Fibroblast of lung (primary cell): ENCODE measurements at places on chromosomes 1 and 21. TPM values are rescaled to one million over a fixed set of nuclear protein-coding genes. Genes with fewer than 3 reads are reported as not detected.

Gene GLMN
- polyA plus RNA-seq, result 8.1 and 9.1 TPM in 2 replicates

GRCh38 chr1:209900734-209901133 lies 37.3 kb upstream of the SYT14 start:
- peak; percentile 95 for DNase-seq

DNA sequence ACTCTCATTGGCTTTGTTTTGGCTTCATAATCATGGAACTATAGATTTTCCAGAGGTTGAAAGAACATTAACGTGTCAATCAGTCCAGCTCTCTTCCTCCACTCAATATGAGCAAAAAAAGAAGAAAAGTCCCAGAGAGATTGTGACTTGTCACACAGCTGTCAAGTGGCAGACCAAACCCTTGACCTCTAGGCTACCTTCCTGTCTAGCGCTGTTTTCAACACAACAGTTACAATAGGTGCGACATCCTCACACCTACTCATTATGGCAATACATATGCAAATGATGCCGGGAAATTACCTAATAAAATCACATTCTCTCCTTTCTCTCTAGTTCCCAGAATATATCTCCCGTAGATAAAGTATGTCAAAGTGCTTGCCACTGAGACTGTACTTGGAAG lies 1.1 kb downstream of the WARS2 start:
- no peak for DNase-seq

Gene CIART
- polyA plus RNA-seq, result 15.3 and 15.4 TPM in 2 replicates

DNA sequence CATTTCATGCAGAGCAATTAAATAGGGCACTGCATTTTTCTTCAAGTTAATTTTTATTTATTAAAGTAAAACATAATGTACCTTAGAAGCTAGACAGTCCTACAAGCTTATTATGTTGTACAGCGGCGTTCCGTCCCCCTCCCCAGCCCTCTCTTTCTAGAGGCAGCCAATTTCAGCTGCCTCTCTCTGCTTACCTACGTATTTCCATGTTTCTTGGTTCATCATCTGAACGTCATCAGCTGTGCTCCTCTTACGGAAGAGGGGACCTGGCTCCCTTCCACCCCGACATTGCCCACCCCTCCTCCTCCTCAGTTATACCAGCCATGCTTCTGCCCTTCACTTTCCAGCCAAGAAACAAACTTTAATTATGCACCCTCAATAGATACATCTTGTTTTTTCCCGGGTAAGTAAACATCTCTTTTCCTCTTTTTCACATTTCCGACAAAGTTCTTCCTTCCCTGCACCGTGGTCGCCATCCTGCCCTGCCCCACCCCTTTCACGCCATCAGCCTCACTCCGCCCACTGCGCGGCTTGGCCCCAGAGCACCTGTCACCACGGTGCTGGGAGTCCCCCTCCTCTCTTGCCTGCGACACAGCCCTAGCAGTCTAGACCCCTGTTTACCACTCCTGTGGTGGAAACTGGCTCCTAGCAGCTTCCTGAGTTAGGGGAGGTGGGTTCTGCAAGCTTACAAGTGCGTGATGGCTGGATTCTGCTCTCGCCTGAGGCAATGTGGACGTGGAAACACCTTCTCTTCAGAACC lies 57.9 kb downstream of the SLC37A1 start:
- DNase-seq, result no peak

Gene BTBD19
- 5.6 and 8.7 TPM in 2 replicates for polyA plus RNA-seq

GRCh38 chr1:116674011-116674531 lies 6.5 kb upstream of the IGSF3 start:
- no peak for DNase-seq

DNA sequence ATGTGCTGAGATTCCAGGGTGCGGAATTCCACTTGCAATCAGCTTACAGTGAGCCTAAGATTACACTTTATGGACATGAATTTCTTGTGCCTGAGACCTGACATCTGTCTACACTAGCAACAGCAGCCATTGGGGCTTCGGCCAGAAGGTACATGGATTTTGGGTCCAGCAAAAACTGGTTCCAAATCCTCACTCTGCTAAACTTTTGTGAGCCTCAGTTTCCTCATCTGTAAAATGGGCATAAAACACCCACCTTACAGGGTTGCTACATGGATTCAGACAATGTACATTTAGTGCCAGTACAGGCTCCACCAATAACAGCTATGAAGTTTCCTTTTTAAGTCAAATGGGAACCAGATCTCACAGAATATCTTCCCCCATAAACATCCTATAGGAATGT lies 30.8 kb downstream of the RHEX start:
- DNase-seq, result no peak

Gene PADI2
- 0.03 TPM in 1 of 2 replicates, not detected in the other for polyA plus RNA-seq
